CD4-positive, alpha-beta T cell treated with Interleukin-15 for 1 hour (primary cell): ENCODE measurements at places on chromosomes 4 and X.

- DNase-seq = no peak
Measured at GRCh38 chr4:11293866-11294265, 134.8 kb downstream of the HS3ST1 start.

- peak; percentile 6 for DNase-seq
Measured at GRCh38 chrX:153648358-153649177, 1.6 kb downstream of the DUSP9 start.

- no peak for DNase-seq
Measured at GRCh38 chrX:80879916-80880315, 70.2 kb upstream of the BRWD3 start.

GRCh38 chr4:153509724-153510123, 43.6 kb downstream of the TMEM131L start:
- DNase-seq = no peak

DNA sequence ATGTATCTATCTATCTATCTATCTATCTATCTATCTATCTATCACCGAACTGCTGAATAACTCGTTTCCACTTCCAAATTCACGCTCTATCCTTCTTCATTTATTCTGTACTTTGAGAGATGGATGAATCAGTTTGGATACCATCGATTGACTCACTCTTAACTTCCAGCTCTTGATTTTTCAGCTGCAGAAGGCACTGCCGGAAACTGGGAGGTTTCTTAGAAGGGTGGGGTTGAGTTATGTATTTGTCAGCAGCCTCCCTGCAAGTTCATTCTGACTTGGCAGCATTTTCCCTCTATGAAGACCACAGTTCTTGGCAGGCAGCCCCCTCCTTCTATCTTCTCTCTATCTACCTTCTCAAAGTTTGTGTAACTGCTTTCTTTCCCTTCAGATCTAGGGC, 112.0 kb upstream of the MAGEB18 start:
- no peak for DNase-seq

- no peak for DNase-seq
Measured at GRCh38 chr4:6500481-6501140, 28.2 kb upstream of the PPP2R2C start.

DNA sequence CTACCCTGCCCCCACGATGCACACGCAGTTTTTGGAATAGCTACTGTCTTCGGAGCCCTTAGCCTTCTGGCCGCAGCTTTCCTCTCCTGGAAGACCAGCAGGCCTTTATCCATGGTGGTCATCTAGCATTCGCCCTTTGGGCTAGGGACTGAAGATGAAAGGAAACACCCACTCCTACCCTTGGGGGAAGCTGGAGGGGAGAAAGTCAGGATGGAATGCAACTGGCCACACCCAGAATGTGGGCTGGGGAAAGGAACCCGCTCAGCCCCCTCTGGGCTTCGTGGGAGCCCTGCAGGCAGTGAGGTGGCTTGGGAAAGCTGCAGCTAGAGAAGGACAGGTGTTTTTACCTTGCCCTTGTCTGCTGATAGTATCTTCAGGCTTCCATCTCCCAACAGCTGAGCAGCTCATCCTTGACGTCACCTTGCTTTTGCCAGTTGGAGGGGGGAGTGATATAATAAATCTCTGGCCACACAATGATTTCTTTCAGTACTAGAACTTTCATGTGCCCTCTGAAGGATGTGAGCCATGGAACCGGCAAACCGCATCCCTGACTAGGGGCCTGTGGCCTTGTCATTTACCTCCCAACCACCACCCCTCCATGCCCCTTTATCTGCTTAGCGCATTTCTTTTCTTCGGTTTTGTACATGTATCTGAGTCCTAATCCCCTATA, 59.0 kb downstream of the ELF4 start:
- no peak for DNase-seq
